ENCODE measurements at places on chromosomes 2 and 18. TPM values are rescaled to one million over a fixed set of nuclear protein-coding genes. Genes with fewer than 3 reads are reported as not detected.

The CIB4 gene
- not detected for total RNA-seq

The CENPA gene
- total RNA-seq: 3.7 TPM

- H3K36me3 ChIP-seq: no peaks in the 10 kb centered on the region
- no peak for DNase-seq
- no peak overlapping the region for H3K4me3 ChIP-seq
Measured at GRCh38 chr2:236196366-236196765, 28.2 kb upstream of the GBX2 start.

DNA sequence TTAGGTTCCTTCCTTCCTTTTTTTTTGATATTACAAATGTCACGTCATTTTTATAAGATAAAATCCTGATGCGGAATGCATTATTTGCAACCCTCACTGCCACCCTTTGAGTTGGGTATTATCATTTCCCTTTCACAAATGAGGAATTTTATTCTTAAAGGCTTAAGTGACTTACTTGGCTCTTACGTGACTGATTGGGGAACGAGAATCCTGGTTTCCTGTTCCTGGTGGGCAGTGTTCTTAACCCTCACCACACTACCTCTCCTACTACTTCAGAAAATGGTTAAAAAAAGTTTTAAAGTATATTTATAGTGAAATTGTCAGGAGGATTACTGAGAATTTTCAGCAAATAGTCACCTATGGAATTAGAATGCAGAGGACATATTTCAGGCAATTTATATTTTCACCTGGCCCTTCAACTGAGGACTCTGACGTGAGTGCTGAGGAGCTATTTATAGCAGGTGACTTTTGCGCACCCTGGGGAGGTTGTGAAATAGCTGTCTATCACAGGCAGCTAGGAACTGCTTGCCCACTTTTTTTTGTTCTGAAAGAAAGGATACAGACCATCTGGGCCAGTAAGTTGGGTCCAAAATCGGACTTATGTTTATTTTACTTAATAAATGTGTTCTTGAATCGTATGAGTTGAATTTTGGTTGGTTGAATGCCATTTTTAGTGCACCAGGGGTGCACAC, 18.7 kb upstream of the RASGRP3 start:
- no peaks in the 10 kb centered on the region for H3K4me1 ChIP-seq
- no peaks in the 10 kb centered on the region for H3K36me3 ChIP-seq
- H3K27me3 ChIP-seq: no peaks in the 10 kb centered on the region
- DNase-seq: no peak
- H3K4me3 ChIP-seq: no peak overlapping the region

GRCh38 chr18:42742969-42743368, 372.5 kb downstream of the RIT2 start:
- H3K4me1 ChIP-seq: no peaks in the 10 kb centered on the region
- DNase-seq: no peak
- H3K36me3 ChIP-seq: no peaks in the 10 kb centered on the region
- no peak overlapping the region for H3K4me3 ChIP-seq
- H3K27ac ChIP-seq: no peak overlapping the region

- DNase-seq: no peak
- peaks cover 20% of the 10 kb centered on the region for H3K4me1 ChIP-seq
- H3K27me3 ChIP-seq: no peaks in the 10 kb centered on the region
- no peak overlapping the region for H3K4me3 ChIP-seq
Measured at GRCh38 chr2:37340637-37341036, 3.8 kb upstream of the QPCT start.

GRCh38 chr2:73373344-73373743, 12.3 kb upstream of the ALMS1 start:
- DNase-seq: no peak
- H3K27me3 ChIP-seq: peaks cover 17% of the 10 kb centered on the region
- H3K36me3 ChIP-seq: no peaks in the 10 kb centered on the region
- no peak overlapping the region for H3K27ac ChIP-seq
- no peaks in the 10 kb centered on the region for H3K4me1 ChIP-seq
- no peak overlapping the region for H3K4me3 ChIP-seq

DNA sequence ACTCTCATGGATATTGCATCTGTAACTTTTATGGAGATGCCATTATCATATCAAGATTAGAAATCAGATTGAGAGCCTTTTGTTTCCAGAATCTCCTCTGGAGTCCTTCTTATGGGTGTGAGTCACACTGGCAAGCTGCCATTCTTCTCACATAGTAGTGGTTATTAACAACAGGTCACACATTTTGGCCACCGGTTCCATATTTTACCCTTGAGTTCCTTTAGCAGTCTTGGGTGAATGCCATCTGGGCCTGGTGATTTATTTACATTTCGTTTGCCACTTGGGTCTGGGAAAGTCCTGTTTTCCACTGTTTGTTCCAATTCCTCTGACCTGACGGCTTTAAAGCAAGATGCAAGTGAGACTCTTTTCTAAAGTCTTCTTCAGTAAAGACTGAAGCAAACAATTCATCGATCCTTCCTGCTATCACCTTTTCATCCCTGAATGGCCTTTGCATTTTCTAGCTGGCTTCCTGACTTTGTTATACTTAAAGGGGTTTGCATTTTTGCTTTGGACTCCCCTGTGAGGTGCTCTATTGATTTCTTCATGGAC, 80.5 kb upstream of the CAVIN2 start:
- H3K27me3 ChIP-seq: no peaks in the 10 kb centered on the region
- no peaks in the 10 kb centered on the region for H3K36me3 ChIP-seq
- peaks cover 2% of the 10 kb centered on the region for H3K4me1 ChIP-seq
- H3K27ac ChIP-seq: no peak overlapping the region

- no peaks in the 10 kb centered on the region for H3K4me1 ChIP-seq
- no peak for DNase-seq
- no peak overlapping the region for H3K4me3 ChIP-seq
- H3K27ac ChIP-seq: no peak overlapping the region
- H3K36me3 ChIP-seq: no peaks in the 10 kb centered on the region
Measured at GRCh38 chr18:78082816-78083215, 833.2 kb downstream of the GALR1 start.

Measured in suprapubic skin (tissue), 4 donors.